ENCODE measurements at places on chromosomes 13 and 19.

DNA sequence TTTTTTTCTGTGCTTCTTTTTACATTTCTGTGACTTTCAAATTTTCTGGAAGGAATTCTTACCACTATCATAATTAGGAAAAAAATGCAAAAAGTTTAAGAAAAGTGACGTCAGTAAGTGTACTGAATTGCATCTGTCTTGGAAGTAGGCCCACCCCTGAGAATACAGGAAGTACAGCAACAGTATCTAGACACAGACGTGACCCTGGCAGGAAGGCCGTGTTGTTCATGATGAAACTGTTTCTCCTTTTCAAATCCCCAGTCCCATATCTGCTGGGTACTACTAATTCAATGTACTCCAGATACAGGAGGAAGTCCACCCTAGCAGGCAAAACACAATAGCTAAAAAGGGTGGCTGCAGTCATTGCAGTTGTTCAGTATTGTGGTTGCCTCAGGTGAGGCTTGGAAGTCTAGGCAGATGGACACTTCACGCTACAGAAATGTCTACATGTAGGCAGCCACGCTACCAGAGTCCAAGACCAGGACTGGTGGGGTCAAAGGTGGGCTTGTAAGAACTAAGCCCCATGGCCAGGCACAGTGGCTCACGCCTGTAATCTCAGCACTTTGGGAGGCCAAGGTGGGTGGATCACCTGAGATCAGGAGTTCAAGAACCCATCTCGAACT lies 49.6 kb upstream of the MED4 start:
- DNase-seq = no peak

- DNase-seq = no peak
These were observed 289.2 kb upstream of the KLF12 start for GRCh38 chr13:74423434-74423833.

DNA sequence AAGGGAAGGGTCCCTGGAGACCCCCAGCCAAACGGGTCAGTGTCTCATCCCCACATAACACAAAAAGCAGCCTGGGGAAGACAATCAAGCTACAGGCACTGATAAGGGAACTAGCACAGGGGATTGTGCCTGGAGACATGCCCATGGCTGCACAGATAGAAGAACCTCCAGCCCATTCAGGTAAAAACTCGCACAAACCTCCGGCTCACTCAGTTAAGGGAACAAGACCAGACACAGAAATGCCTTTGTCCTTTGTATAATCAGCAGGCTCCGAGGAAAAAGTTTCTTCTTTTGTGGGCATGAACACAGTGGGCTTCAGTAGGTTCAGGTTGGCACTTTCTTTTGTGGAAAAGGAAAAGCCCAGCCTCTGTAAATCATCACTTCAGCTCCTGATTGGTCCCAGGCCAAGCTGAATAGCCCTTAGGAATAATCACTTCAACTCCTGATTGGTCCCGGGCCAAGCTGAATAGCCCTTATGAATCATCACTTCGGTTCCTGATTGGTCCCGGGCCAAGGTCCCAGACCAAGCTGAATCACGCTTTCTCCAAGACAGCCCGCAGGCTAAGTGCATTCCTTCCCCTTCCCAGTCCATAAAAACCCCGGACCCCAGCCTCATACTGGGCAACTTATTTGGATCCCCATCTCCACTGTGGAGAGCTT lies 5.0 kb upstream of the ZNF230 start:
- DNase-seq = no peak

DNA sequence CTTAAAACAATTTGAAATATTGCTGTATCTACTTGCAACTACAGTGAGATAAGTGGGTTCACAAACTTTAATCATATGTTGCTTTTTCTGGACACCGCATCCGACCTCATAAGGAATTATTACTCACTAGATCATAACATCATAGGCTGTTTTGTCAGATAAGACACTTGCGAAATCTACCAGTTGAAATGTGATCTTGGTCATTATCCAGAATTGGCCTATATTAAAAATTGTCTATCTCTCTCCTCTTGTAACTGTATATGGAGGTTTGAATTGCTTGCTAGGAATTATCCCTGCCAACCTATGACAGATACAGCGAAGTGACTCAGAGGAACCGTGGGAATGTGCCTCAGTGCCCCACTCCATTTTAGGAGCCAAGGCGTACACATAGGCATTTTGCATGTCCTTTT lies 117.0 kb upstream of the POSTN start:
- DNase-seq = no peak

DNA sequence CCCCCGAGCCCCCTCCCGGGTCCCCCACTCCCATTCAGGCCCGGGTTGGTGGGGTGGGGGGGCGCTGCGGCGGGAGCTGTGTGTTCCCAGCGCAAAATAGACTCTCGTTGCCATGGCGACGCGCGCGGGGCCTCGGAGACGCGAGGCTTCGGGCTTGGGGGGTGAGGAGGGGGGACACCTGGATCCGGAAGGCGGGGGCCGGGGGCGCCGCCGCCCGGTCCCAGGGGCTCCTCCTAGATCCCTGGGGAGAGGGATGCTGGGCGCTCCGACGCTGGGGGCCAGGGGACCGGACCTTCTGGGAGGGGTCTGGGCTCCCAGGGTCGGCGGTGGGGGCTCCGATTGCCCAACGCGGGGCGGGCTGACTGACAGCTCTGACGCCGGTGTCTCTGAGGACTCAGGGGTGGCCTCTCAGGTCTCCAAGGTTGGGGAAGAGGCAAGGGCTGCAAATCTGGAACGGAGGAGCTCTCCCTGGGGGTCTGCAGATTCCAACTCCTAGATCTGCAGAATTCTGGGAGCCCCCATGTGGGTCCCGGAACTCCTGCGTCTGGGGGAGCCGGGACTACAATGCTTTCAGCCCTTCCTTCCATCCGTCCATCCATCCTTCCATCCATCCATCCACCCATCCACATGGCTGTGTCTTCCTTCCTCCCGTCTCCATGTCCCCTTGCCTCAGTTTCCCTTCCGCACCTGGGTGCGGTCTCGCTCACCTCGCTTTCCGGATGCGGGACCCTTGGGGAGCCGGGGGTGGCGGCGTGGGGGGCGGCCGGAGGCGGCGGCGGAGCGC lies 9.1 kb upstream of the SHISA7 start:
- no peak for DNase-seq

DNA sequence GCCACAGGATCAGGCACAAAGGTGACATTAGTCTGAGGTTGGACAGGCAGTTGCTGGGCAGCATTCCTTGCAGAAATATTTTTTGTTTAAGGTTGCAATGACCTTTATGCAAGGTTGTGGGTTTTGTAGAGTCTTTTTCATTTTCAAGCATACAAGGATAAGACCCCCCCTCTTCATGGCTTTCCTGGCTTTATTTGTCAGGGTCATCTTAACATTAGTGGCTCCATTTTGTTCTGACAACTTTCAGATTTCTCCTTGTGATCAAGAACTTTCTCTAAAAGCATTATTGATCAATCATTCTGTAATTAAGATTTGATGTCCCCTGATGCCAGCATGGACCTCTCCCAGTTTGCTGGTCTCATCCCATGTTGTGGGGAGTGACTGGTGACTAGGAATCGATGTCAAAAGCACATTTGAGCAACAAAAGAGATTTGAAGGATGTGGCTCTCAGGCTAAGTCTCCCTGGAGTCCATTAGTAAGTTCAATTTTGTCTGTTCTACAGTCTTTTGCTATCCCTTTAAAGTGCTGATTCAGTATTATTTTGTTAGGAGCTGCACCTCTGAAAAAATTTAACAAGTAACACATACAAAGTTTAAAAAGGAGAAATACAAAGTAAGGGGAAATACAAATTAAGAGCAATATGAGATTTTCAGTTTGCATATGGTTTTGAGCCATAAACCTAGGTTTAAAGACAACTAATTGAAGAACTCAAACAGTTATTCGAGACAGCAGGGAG lies 5.3 kb downstream of the CARD8 start:
- no peak for DNase-seq

DNA sequence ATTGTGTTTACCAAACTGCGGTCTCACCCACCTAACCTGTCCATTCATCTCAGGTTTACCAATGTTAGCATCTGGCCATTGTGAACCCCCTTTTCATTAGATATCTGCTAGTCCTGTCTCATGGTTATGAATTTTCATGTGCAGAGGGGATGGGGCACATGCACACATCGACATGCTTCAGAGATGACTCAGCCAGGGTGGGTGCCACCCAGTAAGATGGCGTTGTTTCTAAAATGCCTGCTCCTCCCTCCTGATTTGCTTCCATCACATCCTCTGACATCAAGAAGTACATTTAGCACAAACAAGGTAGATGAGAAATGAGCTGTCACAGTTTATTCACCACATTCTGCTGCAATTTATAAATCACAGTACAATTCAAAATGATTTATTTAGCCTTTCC lies 51.3 kb downstream of the GPALPP1 start:
- DNase-seq = no peak

DNA sequence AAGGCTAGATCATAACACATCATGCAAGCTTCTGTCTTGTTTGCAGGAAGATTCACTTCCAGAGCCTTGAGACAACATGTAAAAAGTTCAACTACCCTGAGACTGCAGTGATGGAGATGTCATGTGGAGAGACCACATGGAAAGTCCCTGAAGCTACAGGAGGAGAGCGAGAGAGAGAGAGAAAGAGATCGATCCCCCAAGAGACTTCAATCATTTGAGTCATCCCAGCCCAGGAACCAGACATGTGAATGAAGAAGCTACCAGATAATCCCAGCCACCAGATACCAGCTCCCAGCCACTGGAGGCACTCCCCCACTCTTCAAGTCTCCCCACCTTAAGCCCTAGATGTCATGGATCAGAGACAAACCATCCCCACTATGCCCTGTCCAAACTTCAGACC lies 10.7 kb upstream of the EVI5L start:
- no peak for DNase-seq

- DNase-seq = no peak
These were observed 20.3 kb upstream of the CACNA1A start for GRCh38 chr19:13526552-13526951.

GRCh38 chr19:39474139-39474620 lies 6.5 kb upstream of the TIMM50 start:
- peak; percentile 46 for DNase-seq

- DNase-seq = no peak
These were observed 63.4 kb upstream of the MED4 start for GRCh38 chr13:48158290-48158689.

- no peak for DNase-seq
These were observed 22.1 kb upstream of the GGACT start for GRCh38 chr13:100610391-100611347.

DNA sequence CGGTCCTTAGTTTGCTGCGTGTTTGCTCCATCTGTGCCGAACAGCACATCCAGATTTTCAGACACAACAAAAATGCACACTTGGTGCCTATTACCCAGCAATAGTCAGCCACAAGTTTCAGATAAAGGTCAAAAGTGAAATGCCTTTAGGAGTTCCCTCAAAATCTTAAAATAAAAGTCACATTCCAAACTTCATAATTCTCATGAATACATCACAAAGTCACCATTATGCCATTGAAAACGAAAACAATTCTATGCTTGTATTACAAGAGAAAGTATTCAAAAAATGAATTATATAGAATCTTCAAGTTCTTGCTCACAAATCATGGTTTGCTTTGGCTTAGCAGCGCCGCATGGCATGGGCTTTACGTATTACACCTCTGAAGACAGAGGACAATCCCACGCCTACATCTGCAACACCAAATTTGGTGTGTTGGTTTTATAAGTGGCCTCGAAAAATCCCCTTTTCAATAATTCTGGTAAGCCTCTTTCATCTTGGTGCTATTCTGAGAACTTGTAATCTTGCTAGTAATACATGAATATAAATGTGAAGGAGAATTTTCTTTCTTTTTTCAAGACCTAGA lies 26.6 kb downstream of the COL4A1 start:
- DNase-seq = no peak

DNA sequence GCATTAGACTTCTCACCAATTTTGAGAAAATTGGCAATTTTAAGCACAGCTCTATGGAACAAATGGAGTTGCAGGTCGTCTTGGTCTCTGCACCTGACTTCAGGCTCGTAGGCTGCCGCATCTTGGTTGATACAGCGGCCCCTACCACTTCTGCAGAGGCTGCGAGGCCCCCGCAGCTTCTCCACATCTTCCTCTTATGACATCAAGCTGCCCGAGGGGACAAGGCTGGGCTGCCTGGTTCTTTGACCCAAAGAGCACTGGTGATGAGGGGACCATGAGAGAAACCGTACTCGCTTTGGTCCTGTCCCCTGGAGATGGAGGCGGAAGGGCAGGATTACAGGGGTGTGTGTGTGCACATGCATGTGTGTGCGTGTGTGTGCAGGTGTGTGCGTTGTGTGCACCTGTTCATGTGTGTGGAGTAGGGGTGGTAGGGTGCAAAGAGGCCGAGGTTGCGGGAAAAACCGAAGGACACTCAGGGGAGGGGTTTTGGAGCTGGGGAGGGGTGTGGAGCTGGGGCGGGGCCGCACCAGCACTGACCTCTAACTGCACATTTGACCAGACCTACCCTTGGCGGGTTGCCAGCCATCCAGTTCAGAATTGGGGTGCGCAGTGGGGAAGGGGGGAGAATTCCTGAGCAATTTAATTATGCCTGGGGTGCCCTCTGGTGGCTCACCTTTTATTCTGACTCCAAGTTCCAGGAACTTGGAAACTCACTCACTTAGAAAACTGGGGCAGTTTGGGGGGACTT lies 65.1 kb upstream of the ARHGEF7 start:
- no peak for DNase-seq

GRCh38 chr19:27765912-27766725 lies 1446.8 kb downstream of the UQCRFS1 start:
- no peak for DNase-seq

DNA sequence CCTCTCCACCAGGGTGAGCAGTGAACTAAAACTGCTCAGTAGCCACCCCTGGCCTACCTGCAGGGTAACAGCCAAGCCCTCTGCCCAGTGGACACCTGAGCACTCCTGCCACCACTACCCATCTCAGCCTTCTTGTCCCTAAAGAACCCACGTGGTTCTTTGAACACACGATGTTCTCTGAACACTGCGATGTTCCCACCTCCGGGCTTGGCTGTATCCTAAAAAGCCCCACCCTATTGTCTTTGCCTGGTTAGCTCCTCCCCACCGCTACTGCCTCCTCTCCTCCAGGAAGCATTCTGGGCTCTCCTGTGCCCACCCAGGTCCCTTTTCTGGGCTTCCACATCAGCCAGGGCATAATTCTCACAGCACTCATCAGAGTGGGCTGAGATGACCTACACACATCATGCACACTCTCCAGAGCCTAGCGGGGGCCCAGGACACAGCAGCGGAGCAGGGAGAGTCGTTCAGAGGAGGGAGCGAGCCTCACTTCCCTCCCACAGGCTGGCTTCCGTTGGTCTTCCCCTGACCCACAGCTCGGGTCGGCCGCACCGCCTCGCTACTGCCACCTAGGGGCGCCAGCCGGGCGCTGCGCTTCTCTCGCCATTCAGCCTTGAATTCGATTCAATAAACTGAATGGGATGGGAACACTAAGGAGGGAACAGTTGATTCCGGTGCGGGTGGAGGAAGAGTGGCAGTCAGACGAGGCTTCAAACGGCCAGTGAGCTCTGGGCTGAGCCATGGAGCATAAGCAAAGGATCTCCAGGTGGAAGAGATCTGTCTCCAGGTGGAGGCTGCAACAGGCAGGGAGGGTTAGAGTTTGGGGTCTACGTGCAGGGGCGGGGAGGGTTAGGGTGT lies 3.2 kb downstream of the ELAVL1 start:
- peak; percentile 55 for DNase-seq

Data from central memory CD8-positive, alpha-beta T cell (primary cell).